IPS-NIHi11 (cell line): ENCODE measurements at places on chromosomes 2 and 18.

DNA sequence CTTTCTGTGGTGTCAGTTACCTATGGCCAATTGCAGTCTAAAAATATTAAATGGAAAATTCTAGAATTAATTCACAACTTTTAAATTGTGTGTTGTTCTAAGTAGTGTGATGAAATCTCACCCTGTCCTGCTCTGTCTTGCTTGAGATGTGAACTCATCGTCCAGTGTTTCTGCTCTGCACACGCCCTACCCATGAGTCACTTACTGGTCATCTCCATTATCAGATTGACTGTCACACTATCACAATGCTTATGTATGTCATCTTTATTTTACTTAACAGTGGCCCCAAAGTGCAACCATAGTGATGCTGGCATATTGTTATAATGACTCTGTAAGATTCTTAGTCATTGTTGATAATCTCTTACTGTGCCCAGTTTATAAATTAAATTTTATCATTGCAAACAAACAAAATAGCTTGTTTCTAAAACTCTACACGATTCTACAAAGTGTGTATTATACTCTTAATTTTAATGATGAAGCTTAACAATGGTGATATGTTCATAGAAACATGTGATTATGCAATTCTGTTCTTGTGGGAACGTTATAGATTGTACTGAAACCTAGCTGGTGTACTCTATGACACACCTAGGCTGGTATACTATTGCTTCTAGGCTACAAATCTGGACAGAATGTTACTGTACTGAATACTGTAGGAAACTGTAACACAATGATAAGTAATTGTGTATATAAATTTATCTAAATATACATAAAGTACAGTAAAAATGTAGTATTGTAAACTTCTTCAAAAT is 1086.8 kb upstream of the PIK3C3 start:
- no peak for DNase-seq

GRCh38 chr18:59623456-59624368 is 73.5 kb downstream of the CCBE1 start:
- DNase-seq, result no peak

GRCh38 chr2:217610401-217610814 is 392.4 kb downstream of the TNS1 start:
- no peak for DNase-seq

DNA sequence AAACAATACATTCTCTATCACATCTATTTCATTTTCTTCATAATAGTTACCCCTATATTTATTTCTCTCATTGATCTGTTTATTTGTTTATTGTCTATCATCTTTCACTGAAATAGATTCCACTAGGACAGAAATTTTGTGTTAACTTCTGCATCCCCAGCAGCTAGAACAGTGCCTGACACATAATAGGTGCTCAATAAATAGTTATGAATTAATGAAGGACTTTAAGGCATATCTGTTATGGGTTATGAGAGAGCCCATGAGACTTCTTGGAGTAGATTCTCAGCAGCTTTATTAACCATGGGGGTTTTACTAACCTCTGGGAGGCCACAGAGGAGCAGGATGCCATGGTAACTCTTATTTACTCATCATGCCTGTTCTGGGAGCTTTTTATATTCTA is 144.6 kb downstream of the CDC42EP3 start:
- no peak for DNase-seq

DNA sequence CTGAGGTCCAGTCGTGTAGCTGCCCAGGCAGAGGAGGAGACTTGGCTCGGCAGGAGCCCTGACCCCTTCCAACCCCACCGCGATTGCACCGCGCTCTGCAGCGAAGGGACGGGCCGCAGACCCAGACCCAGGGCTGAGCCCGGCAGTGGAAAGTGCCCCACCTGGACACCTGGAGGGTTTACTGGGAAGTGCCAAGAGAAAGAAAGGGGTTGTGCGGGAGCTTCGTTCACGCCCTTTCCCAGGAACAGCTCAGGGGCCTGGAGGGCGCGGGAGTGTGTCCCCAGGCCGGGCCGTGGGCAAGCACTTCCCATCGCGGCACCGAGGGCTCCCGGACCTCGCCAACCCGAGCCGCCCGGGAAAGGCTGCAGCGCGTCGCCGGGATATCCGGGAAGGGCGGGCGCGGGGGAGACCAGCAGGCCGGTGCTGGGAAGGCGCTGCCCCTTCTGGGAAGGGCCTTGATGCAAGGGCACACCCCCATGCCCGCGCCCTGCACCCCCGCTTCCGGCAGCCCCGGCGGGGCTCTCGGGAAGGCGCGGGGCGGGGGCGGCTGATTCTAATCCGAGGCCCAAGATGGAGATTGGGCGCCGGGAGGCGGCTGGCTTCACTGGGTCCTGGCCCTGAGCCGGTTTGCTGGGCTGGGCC is 36.1 kb upstream of the MRPL33 start:
- peak; percentile 92 for DNase-seq

DNA sequence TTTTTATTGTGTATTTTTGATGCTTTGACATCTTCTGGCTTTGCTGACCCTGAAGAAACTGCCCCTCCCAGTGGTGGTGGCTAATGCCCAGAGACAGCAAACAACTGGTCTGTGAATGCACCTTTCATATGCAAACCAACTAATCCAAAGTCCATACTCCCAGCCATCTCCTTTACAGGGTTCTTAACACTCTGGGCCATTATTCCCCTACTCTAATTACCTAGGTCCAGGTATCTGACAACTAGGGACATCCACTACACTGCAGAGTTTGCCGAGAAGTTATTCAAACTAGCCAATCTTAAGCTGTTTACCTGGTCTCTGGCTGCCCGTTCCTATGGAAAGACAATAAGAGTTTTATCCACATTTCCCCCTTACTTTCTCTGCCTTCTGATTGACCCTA is 73.6 kb downstream of the FSHR start:
- DNase-seq, result peak; percentile 46

DNA sequence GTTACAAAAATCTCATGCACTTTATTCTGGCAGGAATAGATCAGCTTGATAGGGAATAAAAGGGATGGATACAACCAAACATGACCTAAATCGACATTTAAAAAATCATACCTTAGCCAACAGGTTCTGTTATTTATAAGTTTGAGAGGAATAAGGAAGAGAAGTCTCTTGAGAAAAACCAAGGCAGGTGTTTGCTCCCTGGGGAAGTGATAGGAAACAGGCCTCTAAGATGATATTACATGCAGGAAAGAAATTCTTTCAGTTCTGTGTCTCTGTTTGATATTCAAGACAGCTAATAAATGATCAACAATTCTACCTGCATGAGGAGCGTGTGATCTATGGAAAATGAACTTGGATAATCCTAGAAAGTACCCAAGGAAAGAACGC is 184.8 kb upstream of the ZEB2 start:
- DNase-seq, result no peak

DNA sequence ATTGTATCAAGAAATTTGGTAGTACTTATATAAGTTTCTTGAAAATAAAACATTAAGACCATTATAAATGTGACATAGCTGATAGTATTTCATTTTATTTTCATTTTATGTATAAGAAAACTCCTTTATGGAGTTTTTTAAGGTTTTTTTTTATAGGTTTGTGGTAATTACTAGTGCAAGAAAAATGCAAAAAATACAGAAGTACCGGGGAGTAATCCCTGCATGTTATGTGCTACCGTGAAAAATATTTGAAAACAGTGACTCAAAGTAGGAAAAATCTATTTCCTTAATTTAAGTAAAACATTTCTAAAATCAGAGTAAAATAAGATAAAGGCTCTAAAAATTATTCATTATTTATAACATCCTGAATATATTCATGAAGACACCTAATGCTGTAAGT is 21.6 kb downstream of the ZSWIM2 start:
- DNase-seq, result no peak

DNA sequence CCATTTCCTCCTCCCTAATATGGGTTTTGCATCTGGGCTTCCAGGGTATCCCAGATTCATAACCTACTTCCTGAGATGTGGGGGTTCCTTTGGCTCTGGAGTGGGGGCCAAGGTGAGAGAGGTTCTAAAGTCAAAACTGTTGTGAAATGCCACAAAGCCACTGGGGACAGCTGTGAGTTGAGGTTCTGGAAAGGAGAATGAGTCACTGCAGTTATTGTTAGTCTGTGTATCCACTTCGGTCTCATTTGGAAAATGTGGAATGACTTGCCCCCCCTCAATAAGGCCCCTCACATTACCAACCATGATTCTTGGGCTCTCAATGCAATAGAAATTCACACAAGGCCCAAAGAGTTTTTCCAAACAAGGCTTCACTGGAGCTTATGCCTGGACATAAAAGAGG is 51.1 kb upstream of the LGALSL start:
- no peak for DNase-seq

DNA sequence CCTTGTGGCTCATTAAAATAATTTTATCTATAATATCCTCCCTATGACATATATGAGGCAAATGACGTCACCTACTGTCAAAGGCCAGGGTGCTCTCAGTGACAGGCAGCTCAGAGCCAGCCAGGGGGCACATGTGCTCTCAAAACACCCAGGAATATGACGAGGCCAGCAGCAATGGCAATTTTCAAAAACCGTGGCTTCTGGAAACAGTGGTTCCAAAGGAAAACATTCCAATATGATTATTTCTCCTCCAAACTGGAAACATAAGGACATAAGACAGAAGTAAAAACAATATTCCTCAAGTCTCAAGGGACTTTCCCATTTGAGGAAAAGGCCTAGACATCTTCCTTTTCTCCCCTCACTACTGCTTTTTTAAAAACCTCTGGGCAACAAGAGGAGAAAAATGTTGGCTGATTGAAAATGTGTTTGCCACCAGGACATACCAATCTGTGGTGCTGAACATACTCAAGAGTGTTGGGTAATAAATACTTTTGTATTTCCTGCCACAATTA is 40.8 kb downstream of the RNF152 start:
- DNase-seq, result no peak
